ENCODE measurements at places on chromosomes 12 and 14.

GRCh38 chr14:25351269-25351668 lies 301.3 kb upstream of the STXBP6 start:
- no peak for DNase-seq

DNA sequence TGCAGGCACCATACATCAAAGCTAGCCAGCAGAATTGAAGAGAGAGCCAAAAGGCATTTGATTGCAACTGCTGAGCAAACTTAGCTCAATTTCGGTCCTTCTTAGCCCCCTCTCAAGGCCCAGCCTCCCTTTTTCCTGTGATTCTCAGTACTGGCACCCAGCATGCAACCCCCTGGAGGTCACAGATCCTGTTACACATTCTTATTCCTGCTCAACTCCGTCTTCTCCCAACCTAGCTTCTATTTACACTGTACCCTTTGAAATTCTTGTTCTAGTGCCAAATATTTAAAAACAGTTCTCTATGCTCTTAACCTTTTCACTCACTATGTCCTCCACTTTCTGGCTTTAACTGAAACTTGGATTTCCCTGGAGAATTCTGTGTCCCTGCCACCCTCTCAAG lies 131.3 kb upstream of the CPSF6 start:
- no peak for DNase-seq

DNA sequence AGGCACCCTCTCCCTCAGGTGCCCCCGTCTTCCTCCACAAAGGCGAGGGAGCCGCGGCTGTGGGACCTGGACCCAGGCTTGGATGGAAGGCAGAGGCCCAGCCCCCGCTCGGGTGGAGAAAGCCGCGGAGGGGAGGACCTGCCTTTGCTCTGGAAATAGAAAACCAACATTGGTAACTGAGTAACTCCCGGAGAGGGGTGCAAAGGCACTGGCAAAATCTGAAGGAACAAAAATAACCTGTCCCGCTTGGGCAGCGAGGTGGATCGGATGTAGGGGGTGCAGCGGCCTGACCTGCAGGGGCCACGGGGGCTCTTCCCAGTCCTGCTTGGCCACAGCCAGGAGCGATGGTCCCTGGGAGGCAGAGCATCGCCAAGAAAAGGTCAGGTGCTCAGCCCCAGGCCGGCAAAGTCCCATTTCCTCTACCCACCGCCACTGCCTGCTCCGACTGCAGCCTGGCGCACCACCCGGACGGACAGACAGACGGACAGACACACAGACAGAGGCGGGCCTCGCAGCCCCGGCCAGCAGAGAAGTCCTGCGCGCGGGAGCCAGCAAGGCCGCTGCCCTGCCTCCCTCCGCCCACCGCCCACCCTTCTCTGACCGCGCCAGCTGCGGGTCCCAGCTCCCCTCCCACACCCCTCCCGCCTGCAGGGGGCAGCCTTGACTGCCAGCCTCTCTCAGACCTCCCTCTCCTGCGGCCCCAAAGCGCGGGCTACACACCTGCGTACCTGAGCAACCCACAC lies 21.4 kb upstream of the TMEM106C start:
- DNase-seq: peak; percentile 18

DNA sequence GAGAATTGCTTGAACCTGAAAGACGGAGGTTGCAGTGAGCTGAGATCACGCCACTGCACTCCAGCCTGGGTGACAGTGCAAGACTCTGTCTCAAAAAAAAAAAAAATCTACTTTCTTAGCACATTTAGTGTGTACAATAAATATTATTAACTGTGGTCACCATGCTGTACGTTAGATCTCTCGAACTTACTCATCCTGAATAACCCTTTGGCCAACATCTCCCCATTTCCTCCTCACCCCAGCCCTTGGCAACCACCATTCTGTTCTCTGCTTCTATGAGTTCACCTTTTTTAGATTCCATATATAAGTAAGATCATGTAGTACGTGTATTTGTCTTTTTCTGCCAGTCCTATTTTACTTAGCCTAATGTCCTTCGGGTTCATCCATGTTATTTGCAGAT lies 13.4 kb downstream of the FUT8 start:
- no peak for DNase-seq

DNA sequence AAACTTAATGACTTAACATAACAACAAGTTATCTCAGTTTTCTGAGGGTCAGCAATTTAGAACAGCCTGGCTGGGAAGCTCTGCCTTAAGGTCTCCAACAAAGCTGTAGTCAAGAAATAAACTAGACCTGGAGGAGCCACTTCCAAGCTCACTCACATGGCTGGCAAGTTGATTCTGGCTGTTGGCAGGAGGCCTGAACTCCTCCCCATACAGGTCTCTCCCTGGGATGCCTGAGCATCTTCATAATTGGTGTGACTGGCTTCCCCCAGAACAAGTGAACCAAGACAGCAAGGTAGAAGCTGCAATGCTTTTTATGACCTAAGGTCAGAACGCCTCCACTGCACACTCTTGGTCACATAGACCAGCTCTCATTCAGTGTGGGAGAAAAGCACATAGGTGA lies 128.3 kb downstream of the SAMD4A start:
- DNase-seq: no peak

GRCh38 chr12:43957732-43958372 lies 122.0 kb downstream of the TMEM117 start:
- peak; percentile 73 for DNase-seq

GRCh38 chr14:50113381-50114035 lies 2.9 kb downstream of the VCPKMT start:
- DNase-seq: no peak

GRCh38 chr12:29110506-29111442 lies 38.3 kb upstream of the FAR2 start:
- DNase-seq: peak; percentile 35

DNA sequence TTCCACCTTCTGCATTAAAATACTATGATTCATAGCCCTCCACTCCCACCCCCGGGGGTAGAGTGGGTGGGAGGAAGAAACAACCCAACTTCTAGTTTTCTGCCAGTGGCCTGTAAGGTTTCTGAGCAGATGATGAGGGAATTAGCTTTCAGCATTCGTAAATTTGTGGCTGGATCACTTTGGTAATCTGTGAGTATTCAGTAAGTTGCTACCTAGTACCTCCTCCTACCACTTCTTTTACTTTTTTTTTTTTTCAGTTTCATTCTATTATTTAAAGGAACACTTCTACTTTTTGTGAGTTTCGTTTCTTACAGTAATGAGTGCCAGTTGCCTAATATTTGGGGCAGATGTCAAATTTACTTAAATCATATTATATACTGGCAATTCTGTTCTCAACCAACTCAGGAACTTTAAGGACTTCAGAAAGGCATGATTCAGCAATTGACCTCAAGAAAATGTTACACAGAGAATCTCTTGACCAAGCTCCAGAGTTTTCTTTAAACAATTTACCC lies 42.4 kb upstream of the EMP1 start:
- no peak for DNase-seq

DNA sequence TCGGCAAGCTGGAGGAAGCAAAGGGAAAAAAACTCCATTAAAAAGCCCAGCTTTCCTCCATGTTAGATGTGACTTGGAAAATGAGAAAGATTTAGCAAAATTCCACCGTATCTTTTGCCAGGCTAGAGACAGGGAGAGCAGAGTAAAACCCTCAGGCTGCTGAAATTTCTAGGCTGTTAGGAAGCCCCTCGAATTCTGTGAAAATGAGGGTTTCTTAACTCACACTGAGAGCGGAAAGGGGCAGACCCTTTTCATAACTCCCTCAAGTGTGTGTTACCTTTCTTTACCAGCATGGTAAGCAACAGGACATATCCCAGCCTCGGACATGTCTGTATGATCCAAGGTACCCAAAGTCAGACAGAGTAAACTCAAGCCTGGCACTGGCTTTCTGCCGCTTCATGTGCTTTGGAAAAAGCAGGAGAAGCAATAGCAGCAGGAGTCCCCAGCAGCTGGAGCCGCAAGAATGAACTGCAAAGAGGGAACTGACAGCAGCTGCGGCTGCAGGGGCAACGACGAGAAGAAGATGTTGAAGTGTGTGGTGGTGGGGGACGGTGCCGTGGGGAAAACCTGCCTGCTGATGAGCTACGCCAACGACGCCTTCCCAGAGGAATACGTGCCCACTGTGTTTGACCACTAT lies at the start of gene RHOJ:
TSS of gene RHOJ (plus strand) at position 37 of the 637 bp plus-strand sequence. CDS start at position 464, 427 bp downstream.
- DNase-seq: no peak

- DNase-seq: no peak
Observed at GRCh38 chr14:57498035-57498434, 4.4 kb upstream of the CCDC198 start.

DNA sequence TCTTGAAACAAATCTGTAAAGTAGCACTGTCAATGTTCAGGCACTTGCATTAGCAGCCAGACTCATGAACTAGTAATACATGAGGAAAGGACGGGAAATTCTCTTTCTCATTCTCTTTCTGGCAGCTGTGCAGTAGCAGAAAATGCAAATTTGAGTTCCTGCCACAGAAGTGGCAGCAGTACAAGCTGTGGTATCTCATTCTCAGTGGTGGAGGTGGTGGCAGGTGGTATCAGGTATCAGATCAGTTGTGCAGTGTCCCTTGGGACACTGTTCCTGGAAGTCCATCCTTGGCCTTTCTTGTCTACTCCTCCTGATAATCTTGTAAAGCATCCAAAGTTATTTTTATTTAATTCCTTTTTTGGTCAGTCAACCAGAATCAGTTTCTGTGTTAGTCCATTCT lies 103.0 kb downstream of the C12orf42 start:
- DNase-seq: no peak

DNA sequence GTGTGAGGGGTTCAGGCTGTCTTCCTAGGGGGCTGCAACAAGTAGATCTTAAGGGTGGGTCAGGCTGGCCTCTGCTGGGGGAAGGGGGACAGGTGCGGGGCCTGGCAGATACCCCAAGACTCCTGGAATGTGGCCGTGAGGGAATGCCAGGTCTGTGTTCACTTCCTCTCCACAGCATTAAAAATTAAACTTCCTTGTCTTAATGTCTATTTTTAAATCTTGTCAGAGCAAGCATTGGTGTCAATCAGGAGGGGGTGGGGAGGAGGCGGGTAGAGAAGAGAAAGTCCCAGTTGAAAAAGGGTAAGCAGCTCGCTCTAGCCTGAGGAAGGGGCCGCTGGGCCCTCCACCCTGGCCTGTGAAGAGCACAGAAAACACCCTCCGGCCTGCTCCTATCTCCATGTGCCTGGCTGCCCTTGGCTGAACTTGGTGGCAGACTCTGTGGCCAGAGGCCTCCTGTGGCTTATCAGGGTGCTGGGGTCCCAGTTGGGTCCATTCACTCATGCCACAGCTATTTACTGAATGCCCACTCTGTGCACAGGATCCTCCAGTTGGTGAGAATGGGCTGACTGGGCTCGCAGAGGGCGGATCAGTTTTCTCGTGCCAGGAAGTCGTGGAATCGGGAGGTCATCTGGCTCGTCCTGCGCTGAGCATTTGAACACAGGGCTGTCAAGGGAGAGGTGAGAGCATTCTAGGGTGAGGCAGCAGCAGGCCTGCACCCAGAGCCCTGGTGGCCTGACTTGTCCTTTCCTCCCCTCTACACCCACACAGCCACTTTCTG lies 128.8 kb downstream of the TSPAN9 start:
- no peak for DNase-seq

DNA sequence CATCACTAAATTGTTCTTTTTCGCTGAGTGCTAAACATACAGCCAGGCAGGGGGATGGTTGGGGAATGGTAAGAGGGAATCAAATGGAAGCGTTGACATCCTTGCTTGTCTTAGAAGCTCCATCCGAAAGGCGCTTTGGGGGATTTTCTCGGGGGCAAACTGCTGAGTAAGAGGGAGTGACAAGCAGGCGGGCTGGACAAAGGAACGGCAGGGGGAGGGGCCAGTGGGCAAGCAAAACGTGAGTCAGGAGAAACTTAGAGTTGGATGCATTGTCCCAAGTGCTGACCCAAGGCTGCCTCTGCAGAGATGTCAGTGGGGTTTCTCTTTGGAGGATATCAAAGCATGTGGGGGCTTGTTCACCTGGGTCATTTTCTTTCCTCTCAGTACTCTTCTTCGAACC lies 480.5 kb downstream of the VRK1 start:
- no peak for DNase-seq

- no peak for DNase-seq
Observed at GRCh38 chr12:2498964-2499500, 295.7 kb upstream of the FKBP4 start.

DNA sequence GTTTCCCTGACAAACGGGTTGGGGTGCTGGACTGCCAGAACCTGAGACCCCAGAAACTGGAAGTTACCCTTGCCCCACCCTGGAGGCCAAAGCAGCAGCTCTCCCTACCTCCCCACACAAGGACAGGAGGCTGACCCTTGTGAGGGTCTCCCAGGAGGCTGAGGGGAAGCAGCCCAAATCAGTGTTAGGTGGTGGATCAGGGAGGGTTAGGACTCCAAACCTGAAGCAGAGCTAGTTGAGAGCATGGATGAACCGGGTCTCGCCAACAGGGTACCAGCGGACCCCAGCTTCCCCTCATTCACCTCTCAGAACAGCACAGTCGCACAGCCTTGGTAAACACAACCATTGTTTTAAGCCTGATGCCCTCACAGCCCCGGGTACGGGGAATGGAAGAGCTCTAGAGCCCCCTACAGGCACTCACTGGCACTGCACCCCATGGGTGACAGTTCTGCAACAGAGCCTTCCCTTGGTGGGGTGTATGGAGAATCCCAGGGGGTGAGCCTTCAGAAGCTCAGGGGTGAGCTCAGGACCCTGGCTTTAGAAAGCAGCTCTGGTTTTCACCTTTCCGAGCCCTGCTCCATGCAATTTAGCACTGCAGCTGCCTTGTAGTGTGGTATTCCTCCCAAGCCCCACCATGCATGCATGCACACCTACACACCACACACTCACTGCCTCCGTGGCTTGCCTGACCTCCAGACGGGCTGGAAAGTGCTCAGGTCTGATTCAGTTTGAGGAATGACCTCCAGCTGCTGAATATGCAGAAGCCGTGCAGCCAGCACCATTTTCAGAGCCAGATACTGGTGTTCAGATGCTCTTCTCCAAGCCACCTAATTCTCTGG lies 11.2 kb downstream of the ESRRB start:
- peak; percentile 71 for DNase-seq

DNA sequence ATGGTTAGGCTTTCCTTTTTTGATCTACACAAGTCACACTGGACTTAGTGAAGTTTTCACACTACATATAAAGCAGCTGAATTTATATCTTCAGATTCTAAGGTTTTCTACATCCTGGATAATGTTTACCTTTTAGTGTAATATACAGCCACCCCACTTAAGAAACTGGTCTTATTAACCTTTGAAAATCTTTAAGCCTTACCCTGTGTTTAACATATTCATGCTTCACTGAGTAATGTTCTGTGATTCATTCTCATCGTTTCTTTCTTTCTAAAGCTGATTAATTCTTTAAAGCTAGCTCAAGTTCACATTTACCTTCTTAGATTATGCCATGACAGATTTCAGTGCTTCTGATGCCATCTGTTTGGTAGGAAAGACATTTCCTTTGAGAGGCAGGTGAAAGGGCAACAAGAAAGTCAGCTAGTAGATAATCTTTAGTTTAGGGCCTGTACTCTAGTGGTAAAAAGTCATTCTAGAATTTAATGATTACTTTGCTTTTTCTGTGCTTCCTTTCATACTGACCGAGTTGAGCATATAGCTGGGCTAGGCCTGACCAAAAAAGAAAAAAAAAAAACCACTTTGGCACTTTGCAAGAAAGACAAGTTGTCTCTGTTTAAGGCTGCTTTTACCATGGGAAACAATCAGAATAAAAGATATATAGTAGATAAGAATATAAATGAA lies 690.9 kb upstream of the FBXO33 start:
- no peak for DNase-seq

Measured in KBM-7 (cell line).